ENCODE measurements at places on chromosomes 3 and 15. TPM values are rescaled to one million over a fixed set of nuclear protein-coding genes. Genes with fewer than 3 reads are reported as not detected.

The SKOR1 gene
- 0.05 TPM for total RNA-seq

The PYGO1 gene
- total RNA-seq = 0.51 TPM

The MCTP2 gene
- 9.0 TPM for total RNA-seq

The NUP210 gene
- total RNA-seq = 2.6 TPM

The FSTL1 gene
- total RNA-seq = 524 TPM

The RTP1 gene
- total RNA-seq = not detected

The P2RY1 gene
- 0.88 TPM for total RNA-seq

The ABI3BP gene
- total RNA-seq = 32.0 TPM

The CCR8 gene
- not detected for total RNA-seq

The SPSB4 gene
- total RNA-seq = 0.05 TPM

The CCDC54 gene
- not detected for total RNA-seq

The NAALADL2 gene
- 0.56 TPM for total RNA-seq

The RBM6 gene
- total RNA-seq = 60.4 TPM

The IP6K2 gene
- total RNA-seq = 58.2 TPM

The ALG1L2 gene
- not detected for total RNA-seq

The C15orf62 gene
- total RNA-seq = 1.0 TPM

The ISL2 gene
- total RNA-seq = 1.2 TPM

The MB21D2 gene
- 3.9 TPM for total RNA-seq

The SLC27A2 gene
- total RNA-seq = 7.1 TPM

The VPS13C gene
- total RNA-seq = 132 TPM

The CLPX gene
- 69.3 TPM for total RNA-seq

The DNAH12 gene
- total RNA-seq = under 0.01 TPM

The XYLB gene
- total RNA-seq = 1.7 TPM

The PROK2 gene
- not detected for total RNA-seq

The KLHL24 gene
- total RNA-seq = 139 TPM

The ADGRG7 gene
- total RNA-seq = not detected

The DAPK2 gene
- 6.5 TPM for total RNA-seq

The TEX264 gene
- total RNA-seq = 64.7 TPM

The AQR gene
- total RNA-seq = 36.7 TPM

The STRA6 gene
- not detected for total RNA-seq

The ERICH6 gene
- not detected for total RNA-seq

All from dermis blood vessel endothelial cell (primary cell).